Amniotic epithelial cell (primary cell): ENCODE measurements at places on chromosomes 1 and 21.

DNA sequence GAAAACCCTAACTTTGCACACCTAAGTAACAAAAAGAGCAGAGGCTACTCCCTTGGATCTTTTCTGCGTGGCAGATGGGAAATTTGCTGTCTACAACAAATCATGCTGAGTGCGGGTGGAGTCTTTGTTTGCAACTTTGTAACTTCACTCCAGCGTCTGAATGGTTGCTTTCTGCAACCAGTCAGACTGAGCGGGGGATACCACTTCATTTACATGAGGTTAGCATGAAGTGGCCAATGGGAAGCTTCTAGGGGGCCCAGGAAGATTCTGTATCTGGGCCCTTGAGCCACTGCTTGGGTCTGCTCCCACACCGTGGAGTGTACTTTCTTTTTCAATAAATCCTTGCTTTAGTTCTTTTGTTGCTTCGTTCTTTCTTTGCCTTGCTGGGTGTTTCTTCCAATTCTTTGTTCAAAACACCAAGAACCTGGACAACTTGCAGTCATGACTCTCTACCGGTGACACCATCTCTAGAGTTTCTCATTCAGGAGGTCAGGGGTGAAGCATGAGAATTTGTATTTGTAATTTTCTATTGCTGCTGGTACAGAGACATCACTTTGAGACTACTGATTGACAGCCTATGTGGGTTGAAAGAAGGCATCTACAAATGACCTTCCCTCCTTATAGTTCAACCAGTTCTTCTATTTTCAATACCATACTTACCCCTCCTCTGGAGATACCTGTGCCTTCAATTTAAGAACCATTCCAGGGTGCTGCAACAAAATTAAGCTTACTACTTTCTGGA, 55.8 kb upstream of the RC3H1 start:
- peak; percentile 27 for DNase-seq

- no peak for DNase-seq
Observed at GRCh38 chr1:88746916-88747315, 62.8 kb downstream of the PKN2 start.

- no peak for DNase-seq
Observed at GRCh38 chr1:17629460-17629859, 90.0 kb downstream of the ARHGEF10L start.

GRCh38 chr1:230971771-230972170, 6.9 kb downstream of the TTC13 start:
- no peak for DNase-seq

DNA sequence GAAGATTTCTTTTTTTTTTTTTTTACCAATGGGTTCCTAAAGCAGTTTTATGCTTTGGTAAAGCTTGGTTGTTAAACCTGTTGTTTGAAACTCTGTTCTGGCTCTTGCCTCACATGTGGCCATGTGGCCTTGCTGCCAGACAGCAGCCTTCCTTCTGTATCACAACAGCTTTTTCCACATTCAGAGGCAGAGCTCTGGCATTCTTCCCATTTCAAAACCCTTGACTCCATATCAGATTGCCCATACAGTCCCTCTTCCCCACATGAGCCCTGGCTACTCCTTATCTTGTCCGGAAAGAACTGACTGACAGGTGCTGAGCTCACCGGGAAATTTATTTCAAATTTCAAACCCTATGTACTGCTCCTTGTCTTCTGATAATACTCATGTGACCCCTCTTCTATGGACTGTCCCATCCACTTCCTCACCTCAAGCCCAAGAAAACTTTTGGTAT, 38.5 kb upstream of the LAX1 start:
- DNase-seq: peak; percentile 47

DNA sequence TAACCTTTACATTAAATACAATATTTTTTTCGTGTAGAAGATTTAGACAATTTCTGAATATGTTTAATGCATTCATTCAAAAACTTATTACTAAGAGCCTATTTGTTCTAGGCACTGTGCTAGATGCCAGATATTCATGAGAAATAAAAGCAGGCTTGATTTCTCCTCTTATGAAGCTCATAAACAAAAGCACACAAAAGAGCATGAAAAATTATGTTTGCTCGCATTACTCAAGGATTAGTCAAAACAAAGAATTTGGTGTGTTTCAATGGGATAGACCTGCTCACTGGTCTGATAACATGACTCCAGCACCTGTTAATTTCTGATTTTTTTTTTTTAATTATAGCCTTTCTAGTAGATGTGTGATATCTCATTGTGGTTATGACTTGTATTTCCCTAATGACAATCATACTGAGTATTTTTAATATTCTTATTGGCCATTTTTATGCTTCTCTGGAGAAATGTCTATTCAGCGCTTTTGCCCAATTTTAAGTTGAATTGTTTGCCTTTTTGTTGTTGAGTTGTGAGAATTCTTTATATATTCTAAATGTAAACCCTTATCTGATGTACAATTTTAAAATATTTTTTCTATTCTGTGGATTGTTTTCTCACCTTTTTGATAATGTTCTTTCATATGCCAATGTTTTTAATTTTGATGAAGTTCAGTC, 382.3 kb upstream of the ADGRL4 start:
- no peak for DNase-seq
